ENCODE measurements at places on chromosomes 11 and 22.

- DNase-seq: no peak
Observed at GRCh38 chr11:46002189-46002588, 79.7 kb downstream of the LARGE2 start.

DNA sequence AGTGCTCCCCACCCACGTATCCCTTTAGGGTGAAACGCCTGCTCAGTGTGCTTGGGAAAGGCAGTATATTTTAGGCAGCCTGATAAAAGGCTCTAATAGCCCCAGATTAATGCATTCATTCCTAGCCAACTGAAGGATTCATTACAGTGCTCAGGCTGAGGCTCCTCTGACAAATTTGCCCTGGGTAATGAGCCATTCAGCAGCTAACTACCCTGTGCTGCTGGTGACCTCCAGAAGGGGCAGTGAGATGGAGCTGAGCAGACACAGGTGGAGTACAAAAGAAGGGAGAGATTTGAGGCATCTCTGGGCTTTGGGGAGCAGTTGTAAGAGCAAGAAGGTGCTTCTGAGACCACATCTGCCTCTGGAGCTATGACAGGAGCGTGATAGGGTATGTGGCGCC lies 817.0 kb downstream of the NTM start:
- no peak for DNase-seq

DNA sequence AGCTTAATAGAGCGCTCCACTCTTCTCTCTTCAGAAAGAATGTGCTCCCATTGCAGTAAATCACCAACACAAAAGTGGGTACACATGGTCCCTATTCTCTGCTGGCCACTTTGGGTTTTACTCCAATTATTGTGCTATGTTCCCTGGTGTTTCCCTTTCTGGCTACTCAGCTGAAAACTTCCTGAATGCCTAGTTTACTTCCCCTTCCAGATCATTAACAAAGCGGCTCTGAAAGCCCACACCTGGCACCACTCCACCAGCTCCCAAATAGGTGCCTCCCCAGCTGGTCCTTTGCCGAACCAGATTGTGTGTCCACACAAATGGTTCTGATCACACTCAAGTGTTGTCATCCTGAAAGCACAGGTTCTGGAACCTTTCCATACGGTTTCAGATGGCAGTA lies 443.7 kb downstream of the NTM start:
- no peak for DNase-seq

- DNase-seq: no peak
Observed at GRCh38 chr11:110711448-110711775, 825 bp downstream of the ARHGAP20 start.

DNA sequence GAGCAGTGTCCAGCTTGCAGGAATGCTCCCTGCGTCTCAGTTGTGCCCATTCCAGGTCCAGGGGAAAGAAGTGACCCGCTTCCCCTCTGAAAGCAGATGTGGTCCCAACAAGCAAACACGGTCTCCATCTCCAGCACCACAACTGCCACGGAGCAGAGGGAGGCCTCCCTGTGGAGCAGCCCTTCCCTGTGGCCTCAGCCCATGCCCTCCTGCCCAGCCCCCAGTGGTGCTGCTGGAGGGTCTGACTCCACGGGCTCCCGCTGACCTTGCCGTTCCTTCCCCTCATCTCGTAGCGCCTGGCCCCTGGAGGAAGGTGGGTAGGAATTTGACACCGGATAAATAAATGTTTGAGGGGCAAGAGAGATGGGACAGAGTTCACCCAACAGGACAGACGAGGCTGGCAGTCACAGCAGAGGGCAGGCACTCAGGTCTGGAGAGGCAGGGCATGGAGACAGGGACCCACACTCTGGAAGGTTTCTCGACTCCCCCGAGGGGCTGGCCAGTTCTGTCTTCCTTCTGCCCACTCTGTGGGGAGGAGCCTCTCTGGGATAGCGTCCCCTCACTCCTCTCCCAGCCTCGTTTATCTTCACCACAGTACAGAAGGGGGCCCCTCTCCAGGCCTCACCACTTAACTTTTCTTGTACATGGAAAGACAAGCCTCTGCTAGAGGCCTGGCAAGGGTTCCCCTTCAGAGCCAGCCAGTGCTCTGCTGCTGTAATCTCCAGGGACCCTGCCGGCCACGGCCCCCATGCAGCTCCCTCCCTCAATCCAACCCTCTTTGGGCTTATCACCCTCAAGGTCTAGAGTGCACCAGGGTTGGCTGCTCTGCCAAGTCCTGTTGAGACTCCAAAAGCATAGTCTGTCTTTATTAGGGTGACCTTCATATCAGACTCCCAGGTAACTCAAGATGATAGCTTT lies 7.5 kb upstream of the ST3GAL4 start:
- DNase-seq: no peak

DNA sequence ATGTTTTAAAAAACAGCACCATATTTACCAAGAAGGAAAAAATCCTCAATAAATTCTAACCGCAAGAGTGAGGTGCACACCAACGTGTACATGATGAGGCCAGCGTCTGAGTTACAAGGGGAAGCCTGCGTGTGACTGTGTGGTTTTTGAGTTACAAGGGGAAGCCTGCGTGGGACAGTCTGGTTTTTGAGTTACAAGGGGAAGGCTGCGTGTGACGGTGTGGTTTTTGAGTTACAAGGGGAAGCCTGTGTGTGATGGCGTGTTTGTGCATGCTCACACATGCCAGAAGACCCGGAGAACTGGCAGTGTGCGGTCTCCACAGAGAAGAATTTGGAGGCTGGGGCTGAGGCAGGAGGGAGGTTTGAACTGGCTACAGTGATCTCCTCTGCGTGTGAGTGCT lies 1376.4 kb downstream of the TBC1D22A start:
- DNase-seq: no peak

GRCh38 chr22:40894417-40894816 lies 32.5 kb upstream of the DNAJB7 start:
- DNase-seq: no peak

DNA sequence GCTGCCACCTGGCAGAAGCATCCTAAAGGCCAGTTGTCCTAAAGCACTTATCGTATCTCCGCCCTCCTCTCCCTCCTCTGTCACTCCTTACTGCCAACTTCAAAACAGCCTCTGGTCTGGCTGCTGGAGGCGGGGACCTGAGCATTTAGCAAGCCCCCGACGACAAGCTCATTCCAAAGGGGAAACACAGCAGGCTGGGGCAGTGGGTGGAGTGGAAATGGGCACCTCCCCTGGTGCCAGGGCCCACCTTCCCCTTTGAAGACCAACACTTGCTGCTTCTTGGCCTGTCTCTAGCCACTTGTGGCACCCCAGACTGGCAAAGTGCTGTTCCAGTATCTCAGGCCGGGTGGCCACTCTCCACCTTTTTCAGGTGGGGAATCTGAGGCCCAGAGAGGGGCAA lies 3.6 kb downstream of the MAP3K11 start:
- no peak for DNase-seq

DNA sequence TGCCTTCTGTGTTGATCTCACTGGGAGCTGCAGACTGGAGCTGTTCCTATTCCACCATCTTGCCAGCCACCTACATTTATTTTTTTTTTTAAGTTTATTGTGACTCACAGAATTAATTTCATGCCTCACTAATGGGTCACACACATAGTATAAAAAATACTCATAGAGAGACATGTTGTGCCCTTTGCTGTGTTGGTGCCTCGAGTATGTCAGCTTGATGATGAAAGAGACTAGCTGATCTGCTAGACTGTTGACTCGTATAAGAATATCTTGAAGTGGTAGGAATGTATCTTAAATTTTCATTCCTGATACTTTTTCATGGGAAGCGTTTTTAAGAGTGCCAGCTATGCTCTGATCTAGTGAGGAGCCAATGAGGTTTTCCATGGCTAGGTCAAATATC lies 28.6 kb upstream of the AMPD3 start:
- no peak for DNase-seq

DNA sequence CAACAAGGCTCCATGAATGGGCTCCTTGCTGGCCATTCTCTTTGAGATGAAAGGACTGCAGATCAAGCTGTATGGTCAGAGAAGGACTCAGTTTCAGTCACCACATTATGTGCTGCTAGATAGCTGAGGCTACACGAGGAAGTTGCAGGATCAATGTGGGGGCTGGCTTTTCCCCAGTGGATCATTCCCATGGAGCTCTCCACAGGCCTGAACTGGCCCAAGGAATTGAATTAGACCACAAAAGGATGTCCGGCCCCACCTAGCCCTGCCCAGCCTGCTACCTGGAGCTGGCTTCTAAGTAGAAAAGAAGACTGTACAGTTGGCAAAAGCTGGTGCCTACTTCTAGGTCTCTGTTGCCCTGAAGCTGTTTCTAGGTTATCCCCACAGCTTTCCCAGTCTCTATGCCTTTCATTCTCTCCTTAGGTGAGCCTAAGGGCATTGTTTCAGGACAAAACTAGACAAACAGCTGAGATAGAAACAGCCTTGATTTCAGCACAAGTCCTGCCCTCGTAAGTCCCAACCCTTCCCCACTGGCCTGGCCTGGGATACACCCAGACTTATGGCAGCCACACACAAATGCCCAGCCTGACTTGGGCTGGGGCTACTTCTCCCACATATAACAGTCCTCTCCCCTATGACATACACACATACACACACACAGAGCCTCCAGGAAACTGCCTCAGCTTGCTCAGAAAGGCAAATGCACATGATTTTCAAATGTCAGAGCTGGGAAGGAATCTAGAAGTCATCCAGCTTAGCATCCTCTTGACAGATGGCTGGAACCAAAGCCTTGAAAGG lies 129.1 kb upstream of the NCAM1 start:
- no peak for DNase-seq

GRCh38 chr11:118060081-118060661 lies 16.7 kb upstream of the TMPRSS4 start:
- no peak for DNase-seq

GRCh38 chr11:130420478-130421198 lies 7.8 kb downstream of the ADAMTS8 start:
- DNase-seq: no peak

GRCh38 chr11:45475173-45475572 lies 189.0 kb upstream of the SYT13 start:
- no peak for DNase-seq

- DNase-seq: no peak
Observed at GRCh38 chr11:81825346-81825745, 908.3 kb downstream of the FAM181B start.

DNA sequence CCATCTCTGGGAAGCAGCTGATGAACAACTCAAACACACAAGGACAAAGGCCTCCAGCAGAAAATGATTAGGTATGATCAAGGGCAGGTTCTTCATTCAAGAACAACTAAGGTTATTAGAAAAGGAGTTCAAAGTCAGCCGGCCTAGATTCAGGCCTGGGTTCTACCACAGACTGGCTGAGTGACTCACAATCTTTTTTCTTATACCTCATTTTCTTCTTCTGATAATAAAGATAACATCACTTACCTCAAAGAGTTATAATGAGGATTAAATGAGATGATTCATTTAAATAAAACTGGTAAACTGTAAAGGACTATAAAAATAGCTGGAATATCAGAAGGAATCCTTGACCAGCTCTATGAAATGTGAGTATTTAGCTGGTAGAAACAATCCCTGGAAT lies 49.3 kb upstream of the PPP2R1B start:
- no peak for DNase-seq

DNA sequence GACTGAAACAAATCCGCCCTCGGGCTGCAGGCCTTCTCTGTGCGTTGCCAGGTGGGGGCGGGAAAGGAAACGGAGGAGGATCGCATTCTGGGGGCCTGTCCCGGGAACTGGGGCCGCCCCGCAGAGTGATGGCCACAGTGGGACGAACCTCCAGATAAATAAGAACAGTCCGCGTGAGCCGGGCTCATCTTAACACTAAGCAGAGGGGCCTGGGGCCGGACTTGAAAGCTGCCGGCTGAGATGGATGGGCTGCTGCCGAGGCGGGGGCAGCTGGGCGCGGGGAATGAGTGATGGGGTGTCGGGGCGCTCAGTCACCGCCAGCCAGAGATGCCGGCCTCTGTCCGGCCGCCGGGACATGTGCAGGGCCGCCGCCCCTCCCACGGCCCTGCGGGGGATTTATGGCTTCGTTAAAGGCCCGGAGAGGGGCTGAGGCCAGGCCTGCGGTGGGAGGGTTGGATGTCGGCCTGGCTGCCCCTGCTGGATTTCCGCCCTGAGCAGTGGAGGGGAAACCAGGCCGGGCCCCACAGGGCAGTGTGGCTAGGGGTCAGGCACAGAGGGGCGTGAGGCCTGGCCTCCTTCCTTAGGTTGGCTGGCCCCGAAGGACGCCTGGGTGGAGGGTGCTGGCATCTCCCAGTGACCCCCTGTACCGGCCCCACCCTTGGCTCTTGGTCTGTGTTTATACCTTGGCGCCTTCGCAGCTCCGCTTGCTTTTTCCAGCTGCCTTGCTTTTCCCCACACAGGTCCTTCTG lies 45.3 kb upstream of the CD82 start:
- no peak for DNase-seq

DNA sequence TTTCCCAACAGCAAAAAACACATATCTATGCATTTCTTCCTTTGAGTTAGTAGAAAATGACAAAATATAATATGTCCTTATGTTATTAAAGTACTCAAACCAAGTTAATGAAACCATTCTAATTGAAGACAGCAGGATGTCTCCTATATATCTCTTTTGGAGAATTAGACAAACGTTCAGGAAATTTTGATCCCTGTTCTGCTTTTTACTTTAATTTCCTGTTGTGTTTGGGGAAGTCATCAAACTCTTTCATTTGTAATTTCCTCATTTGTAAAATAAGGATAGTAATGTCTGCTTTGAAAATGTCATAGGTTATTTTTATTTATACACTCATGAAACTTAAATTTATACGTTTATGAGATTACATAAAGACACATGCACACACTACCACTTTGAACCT lies 281.8 kb upstream of the ANO5 start:
- DNase-seq: no peak

DNA sequence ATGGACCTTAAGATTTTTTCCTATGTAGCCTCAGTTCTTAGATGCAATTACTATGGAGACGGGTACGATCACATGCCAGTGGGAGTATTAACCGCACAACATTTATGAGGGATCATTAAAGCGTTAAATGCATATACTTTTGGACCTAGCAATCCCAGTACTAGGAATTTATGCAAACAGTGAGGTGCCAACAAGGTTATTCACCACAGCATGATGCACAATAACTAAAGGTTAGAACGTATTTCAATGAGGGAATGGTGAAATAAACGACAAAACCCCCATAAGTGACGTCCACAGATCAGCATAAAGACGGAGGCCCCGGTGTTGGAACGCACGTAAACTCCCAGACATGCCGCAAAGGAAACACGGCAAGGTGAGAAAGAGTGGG lies 539 bp downstream of the SIRT3 start:
- no peak for DNase-seq

- no peak for DNase-seq
Observed at GRCh38 chr11:74048993-74049392, 40.1 kb upstream of the UCP3 start.

Measured in NCI-H1417 treated with DMSO at 0.1 percent for 48 hours (cell line).